DMS153 (cell line): ENCODE measurements at places on chromosomes 12 and 14.
A peak's percentile ranks its signal among the peaks of the same experiment; 100 is the strongest.

GRCh38 chr12:56385873-56386272 lies 23.2 kb upstream of the APOF start:
- no peak for DNase-seq

GRCh38 chr12:12877153-12877768 lies 14.1 kb upstream of the GPRC5A start:
- no peak for DNase-seq

DNA sequence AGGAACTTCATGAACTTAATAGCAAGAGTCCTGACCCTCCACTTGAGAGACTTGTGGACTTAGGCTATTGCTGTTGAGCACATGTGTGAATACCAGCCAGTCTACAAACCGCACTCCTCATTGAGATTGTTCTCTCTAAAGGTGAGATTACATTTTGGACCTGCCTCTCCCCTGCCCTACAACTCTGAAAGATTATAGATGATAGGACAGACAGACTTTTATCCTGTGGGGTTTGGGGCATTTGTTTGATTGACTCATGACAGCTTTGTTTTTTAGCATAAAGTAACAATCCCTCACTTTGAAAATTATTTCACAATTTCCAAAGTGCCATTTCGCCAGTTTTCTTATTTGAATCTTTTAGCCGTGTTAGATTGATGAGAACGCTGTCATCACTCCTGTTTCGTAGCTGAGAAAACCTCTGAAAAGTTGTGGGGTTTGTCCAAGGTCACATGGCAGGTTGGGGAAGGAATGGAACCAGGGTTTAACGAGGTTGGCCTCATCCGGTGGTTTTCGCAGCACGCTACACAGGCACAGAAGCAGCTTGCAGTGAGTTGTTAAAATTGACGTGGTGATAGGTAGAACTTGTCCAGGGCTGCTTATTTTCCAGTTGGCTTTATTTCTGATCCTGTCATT lies 836 bp downstream of the EVL start:
- DNase-seq, result no peak

- no peak for DNase-seq
These were observed 40.0 kb downstream of the PEBP1 start for GRCh38 chr12:118175823-118176447.

- no peak for DNase-seq
These were observed 479 bp downstream of the KDM5A start for GRCh38 chr12:388541-389141.

GRCh38 chr12:14878488-14878887 lies 7.2 kb downstream of the MGP start:
- no peak for DNase-seq

GRCh38 chr14:77649326-77649725 lies 32.9 kb upstream of the SPTLC2 start:
- no peak for DNase-seq

- DNase-seq, result peak; percentile 83
These were observed 42.8 kb downstream of the PRMT8 start for GRCh38 chr12:3533703-3534386.

DNA sequence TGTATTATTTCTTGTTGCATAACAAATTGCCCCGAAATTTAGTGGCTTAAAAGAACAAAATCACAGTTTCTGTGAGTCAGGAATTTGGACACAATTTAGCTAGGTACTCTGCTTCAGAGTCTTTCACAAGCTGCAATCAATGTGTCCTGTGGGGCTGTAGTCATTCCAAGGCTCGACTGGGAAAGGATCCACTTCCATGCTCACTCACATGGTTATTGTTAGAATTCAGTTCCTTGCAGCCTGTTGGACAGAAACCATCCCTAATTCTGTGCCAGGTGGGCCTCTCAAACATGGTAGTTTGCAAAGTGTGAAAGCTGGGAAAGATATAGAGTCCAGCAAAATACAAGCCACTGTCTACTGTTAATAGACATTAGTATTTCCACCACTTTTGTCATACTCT lies 59.7 kb upstream of the ARID2 start:
- DNase-seq, result no peak

DNA sequence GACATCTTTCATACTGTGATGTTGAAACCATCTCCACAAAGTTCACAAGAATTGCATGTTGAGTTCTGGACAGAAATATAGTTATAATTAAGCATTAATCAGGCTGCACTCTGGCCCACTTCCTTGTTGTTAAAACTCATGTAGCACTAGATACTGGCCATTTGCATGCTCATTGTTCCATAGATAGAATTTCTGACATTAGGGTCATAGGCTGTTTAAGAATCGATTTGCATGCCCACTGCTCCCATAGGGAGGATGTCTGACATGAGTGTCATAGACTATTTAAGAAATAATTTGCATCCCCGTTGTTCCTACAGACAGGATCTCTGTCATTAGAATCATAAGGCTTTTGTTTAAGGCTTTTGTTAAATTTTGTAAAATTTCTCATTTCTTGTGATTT lies 50.2 kb downstream of the MYF5 start:
- DNase-seq, result no peak

- no peak for DNase-seq
These were observed 197.9 kb upstream of the NUDT4 start for GRCh38 chr12:93179792-93180191.

DNA sequence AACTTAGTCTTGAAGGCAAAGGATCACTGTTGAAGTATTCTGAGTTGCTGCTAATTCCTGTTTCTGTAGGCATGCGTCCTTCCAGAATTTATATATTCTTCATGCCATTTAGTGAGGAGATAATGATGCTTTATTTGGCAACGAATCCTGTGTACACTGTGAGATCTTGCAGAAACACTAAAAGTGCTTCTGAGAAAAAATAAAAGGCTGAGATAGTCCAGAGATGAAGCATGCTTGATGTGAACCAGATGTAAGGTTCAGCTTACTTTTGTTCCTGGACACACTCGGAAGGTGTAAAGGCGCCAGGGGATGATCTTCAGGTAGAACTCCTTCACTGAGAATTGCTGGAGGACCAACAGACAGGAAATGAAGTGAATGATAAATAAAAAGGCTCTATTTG lies 39.1 kb downstream of the AREL1 start:
- no peak for DNase-seq

DNA sequence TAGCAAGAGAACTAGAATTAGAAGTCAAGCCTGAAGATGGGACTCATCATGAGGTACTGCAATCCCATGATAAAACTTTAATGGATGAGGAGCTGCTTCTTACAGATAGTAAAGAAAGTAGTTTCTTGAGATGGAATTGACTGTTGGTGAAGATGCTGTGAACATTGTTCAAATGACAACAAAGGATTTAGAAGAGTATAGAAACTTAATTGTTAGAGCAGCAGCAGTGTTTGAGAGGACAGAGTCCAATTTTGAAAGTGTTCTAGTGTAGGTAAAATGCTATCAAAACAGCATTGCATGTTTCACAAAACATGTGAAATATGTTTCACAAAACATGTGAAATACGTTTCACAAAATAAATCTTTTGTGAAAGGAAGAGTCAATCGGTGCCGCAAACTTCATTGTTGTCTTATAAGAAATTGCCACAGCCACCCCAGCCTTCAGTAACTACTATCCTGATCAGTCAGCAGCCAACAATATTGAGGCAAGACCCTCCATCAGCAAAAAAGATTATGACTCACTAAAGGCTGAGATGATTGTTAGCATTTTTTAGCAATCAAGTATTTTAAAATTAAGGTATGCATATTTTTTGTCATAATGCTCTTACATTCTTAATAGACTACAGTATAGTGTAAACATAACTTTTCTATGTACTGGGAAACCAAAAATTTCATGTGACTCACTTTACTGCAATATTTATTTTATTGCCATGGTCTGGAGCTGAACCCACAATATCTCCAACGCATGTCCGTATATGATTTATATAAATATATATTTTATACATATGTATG lies 173.4 kb upstream of the BMP4 start:
- no peak for DNase-seq

DNA sequence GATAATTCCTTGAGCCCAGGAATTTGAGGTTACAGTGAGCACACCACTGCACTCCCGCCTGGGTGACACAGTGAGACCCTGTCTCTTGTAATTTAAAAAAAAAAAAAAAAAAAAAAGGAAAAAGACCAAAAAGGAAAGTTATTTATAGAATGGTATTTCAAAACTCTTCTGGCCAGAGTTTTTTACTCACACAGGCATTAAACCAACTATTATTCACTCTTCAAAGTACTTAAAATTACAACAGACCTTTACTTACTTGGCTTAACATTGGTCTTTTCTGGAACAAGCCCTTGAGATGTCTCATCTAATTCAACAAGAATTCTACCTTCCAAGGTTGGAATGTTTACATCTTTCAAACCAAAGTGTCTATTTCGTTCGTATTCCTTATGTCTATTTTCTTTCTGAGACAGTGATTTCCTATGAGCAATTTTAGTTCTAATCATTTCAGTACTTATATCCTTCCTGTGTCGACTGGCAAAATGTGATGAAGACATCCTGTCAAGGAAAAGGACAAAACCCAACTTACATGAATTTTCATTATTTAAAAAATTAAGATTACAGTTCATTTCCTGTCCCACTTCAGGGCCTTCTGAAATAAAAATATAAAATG lies 2.6 kb downstream of the DLGAP5 start:
- no peak for DNase-seq

GRCh38 chr14:50371546-50371945 lies 25.1 kb downstream of the CDKL1 start:
- DNase-seq, result no peak

- no peak for DNase-seq
These were observed 66.0 kb downstream of the ARL6IP4 start for GRCh38 chr12:123046431-123046830.

- DNase-seq, result no peak
These were observed 14.1 kb upstream of the NOP2 start for GRCh38 chr12:6582196-6582595.

GRCh38 chr14:32367516-32367915 lies 38.4 kb downstream of the AKAP6 start:
- no peak for DNase-seq

- DNase-seq, result no peak
These were observed 3.7 kb downstream of the SELPLG start for GRCh38 chr12:108629824-108630476.

- DNase-seq, result no peak
These were observed 7.4 kb downstream of the MOK start for GRCh38 chr14:102297436-102298170.

DNA sequence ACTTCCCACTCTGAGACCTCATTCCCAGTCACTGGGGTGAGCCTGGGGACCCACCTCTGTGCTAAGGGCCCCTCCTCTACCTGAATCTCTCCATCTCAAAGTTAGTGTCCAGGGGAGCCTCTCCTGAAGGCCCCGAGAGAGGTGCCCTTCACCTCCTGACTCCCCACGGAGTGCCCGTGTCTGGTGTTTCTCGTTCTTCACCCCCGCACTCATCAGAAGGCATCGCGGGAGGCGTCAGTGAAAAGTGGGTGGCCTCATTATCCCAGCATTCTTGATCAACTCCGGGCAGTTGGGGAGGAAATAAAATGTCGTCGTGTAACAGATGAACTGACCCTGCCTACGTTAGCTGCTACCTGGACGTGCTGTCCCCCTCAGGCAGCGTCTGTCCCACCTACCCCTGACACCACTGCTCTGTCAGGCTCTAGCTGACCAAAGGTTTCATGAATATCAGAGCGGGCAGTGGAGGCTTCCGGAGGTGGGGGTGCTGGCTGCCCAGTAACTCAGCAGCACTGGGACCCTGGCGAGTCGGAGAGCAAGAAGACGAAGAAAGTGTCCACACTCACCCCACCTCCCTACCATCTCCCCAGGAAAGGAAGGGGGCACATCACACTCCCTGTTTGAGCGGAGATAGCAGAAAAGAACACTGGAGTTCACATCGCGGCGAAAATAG lies 102.9 kb downstream of the PIWIL1 start:
- DNase-seq, result no peak

- DNase-seq, result no peak
These were observed 235 bp downstream of the RAB2B start for GRCh38 chr14:21476523-21476924.

GRCh38 chr12:131721548-131721947 lies 10.7 kb downstream of the SFSWAP start:
- no peak for DNase-seq

DNA sequence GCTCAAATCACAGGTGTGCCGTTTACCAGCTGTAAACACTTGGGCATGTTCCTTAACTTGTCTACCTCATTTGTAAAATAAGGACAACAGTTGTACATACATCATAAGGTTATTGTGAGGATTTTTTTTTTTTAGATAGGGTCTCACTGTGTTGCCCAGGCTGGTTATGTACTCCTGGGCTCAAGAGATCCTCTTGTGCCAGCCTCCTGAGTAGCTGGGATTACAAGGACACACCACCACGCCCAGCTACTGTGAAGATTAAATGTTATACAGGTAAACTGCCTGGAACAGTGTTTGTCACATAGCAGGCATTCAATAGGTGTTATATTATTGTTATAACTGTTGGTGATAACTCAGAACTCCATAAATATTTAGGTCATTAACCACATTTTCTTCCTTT lies 12.7 kb downstream of the TMED10 start:
- no peak for DNase-seq

GRCh38 chr14:95508377-95508776 lies 8.1 kb downstream of the SYNE3 start:
- DNase-seq, result no peak

GRCh38 chr14:103492156-103492925 lies 30.3 kb downstream of the CKB start:
- no peak for DNase-seq

- DNase-seq, result peak; percentile 71
These were observed 1.4 kb upstream of the ARHGEF40 start for GRCh38 chr14:21068521-21069387.

- DNase-seq, result no peak
These were observed 40.0 kb upstream of the RHOJ start for GRCh38 chr14:63164108-63164683.

GRCh38 chr12:130881046-130881445 lies 9.2 kb downstream of the RAN start:
- no peak for DNase-seq

DNA sequence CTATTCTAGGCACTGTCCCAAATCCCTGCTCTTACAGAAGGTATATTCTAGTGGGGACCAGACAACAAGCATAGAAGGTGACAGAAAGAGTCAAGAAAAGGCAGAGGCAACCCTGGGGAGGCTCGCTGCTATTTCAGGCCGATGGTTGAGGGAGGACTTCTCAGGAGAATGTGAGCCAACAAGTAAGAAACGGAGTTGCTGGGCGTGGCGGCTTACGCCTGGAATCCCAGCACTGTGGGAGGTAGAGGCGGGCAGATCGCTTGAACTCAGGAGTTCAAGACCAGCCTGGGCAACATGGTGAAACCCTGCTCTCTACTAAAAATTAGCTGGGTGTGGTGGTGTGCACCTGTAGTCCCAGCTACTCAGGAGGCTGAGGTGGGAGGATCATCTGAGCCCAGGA lies 4.7 kb upstream of the GOLGA3 start:
- DNase-seq, result no peak

DNA sequence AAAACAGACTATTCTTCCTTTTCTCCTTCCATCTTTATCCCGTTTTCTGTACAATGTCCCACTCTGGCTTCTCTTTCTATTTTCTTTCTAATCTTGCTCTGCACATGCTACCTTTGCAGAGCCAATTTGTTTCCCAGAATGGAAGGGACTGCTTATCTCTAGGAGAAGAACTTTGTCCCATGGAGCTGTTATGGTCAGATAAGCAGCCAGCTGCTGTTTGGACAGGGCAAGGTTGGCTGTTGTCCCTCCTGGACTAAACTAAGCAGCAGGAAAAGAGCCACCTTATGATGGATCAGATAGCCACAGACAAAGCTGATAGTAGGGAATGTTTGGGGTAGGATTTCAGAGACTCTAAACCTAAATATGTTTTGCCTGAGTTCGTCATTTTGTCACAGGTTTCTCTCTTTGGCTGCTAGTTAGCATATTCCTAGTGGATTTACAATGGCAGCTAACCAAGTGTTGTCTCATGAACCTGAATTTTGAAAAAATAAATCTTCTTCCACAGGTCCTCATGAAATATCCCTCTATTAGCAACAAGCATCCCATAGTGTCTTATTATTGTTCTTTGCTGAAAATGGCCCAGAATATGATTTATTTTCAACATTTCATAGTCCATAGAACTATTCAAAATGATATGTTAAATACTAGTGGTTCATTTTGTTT lies 262.8 kb downstream of the SLC16A7 start:
- DNase-seq, result no peak
